ENCODE measurements at places on chromosomes 11 and 22. TPM values are rescaled to one million over a fixed set of nuclear protein-coding genes. Genes with fewer than 3 reads are reported as not detected.

Gene TUBA8
- 0.18 TPM for polyA plus RNA-seq

Gene SCUBE1
- 0.32 TPM for polyA plus RNA-seq

Gene PRSS23
- not detected for polyA plus RNA-seq

Gene PVALB
- polyA plus RNA-seq, result not detected

Gene TREH
- not detected for polyA plus RNA-seq

Gene A4GALT
- not detected for polyA plus RNA-seq

Gene CABP7
- polyA plus RNA-seq, result not detected

Gene SPTBN2
- polyA plus RNA-seq, result not detected

- DNase-seq, result no peak
These were observed 1.9 kb downstream of the SCYL1 start for GRCh38 chr11:65526744-65527143.

DNA sequence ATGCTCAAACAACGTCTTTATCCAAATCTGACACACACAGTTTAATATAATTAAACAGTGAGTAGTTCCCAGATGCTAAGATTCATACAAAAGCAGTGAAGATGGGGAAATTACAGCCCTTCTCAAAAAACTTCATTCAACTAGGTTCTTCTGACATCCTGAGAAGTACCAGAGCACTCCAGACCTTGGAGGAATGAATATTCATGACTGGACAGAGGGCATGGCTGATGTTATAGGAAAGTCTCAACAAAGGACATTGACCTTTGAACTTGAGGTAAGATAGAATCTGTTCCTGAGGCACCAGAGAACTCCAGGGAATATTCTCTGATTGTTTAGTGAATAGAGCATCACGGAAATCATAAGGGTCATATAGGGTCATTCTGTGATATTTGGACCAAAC lies 106.4 kb upstream of the SLC5A12 start:
- DNase-seq, result no peak

DNA sequence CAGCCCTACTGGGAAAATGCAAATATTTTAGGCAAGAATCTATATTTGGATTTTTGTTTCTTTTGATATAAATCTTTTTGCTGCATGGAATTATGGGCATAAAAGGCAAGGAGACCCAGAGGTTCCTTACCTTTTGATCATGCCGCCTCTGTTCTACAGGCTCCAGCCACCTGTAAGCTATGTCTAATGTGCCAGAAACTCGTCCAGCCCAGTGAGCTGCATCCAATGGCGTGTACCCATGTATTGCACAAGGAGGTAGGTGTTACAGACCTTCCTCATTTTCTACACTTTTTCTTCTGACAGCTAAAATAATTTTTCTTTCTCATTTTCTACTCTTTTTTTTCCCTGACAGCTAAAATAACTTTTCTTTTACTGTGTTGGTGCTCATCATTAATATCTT lies 8.2 kb upstream of the BACE1-AS start:
- DNase-seq, result no peak

DNA sequence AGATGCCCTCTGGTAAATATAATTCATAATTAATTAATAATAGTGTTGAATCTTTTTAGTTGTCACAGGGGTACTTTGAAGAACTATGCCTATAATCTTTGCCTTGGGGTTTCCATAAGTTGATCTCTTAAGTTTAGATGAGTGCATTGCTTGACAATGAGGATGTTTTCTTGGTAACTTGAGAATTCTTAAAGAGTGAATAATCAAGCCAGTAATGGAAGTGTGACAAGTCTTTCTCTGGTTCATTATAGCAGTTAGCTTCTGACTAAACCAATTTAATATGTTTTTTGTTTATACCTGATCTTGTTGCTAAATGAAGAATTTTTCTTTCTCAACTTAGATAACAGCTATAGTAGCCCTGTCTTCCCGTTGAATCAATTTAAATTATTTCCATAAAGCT lies 46.2 kb downstream of the ATXN10 start:
- no peak for DNase-seq

GRCh38 chr11:95092549-95093324 lies 3.1 kb downstream of the ENDOD1 start:
- peak; percentile 20 for DNase-seq

GRCh38 chr11:121311373-121311772 lies 18.8 kb downstream of the SC5D start:
- DNase-seq, result no peak

- no peak for DNase-seq
These were observed 92.8 kb upstream of the NARS2 start for GRCh38 chr11:78667461-78667860.

DNA sequence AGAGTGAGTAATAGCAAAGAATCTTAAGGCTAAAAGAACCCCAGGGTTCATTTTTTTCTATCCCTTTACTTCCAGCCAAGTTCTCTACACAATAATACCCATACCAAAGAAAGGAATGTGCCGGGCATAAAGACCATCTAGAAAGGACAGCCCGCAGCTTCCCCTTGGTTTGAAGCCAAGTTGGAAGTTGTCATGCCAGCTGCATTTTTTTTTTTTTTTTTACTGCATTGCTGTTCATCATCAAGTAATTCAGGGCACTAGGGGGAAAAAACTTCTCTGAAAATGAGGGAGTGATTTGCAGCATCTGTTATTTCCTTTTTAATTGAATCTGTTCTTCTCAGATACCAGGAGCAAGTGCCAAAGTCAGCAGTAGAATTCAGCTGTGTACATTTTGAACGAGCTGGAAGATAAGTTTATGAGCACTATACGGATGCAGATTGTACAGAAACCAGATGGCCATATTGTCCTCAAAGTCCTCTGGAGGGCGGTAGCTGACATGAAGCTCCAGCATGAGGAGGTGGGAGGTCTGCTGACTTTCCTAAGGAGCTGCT lies 56.4 kb downstream of the UBASH3B start:
- DNase-seq, result no peak

- DNase-seq, result no peak
These were observed 21.7 kb upstream of the SLN start for GRCh38 chr11:107733518-107733917.

DNA sequence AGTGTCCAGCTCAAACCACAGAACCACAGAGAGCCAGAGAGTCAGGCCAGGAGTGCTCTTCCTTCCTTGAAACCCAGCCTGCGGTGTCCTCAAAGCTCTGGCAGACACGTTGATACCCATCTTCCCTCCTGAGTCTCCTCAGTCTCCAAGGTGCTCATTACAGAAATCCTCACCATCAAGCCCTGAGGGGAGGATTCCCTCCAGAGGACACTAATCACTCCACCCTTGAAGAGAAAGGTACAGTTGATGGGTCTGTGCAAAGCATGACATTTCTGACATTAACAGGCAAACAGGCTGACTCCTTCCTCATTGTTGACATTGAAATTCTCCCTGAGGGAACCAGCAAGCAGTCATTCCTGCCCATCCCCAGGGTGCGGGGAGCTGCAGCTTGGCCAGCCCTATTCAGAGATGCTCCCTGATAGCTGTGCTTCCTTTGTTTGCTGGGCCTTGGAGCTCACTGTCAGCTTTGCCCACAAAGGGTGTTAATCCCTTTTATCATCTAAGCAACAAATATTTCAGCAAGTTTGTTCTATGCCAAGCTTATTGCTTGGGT lies 101.7 kb upstream of the CSNK2A3 start:
- no peak for DNase-seq

DNA sequence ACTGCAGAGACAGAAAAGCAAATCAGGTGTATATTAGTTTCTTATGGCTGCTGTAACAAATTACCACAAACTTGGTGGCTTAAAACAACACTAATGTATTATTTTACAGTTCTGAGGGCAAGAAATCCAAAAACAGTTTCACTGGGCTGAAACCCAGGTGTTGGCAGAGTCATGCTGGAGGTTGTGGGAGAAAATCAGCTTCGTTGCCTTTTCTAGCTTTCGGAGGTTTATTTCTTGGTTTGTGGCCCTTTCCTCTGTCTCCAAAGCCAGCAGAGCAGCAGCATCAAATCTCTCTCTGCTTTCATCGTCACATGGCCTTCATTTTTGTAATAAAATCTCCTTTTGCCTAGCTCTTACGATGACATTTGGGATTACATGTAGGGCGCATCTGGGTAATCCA lies 33.0 kb upstream of the OR6M1 start:
- DNase-seq, result no peak

DNA sequence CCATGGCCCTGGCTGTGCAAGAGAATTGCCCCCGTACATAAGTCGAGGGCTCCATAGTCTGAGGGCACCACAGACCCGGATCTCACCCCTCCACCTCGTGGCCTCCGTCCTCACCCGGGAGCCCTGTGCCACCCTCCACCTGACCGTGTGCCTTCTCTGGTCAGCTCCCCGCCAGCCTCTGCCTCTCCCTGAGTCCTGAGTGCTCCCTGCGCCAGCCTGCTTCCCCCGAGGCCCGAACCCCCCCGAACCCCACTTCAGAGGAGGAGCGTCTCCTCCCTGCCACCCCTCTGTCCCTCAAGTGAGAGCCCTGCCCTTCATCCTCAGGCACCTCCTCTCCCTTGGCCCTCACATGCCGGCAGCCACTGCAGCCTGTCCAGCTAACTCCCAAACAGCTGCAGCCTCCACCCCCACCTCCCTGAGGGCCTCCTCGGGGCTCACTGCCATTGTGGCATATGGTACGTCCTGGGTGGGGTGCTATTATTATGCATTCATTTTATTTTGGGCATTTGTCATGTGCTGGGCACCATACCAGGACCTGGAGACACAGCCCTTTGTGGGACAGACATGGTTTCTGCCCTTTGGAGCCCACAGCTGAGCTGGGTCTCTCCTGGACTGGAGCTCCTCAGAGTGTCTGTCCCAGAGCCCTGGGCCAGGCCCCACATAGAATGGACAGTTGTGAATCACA lies 67.2 kb downstream of the MYO7A start:
- no peak for DNase-seq

GRCh38 chr22:49617866-49618676 lies 209.6 kb downstream of the BRD1 start:
- no peak for DNase-seq

DNA sequence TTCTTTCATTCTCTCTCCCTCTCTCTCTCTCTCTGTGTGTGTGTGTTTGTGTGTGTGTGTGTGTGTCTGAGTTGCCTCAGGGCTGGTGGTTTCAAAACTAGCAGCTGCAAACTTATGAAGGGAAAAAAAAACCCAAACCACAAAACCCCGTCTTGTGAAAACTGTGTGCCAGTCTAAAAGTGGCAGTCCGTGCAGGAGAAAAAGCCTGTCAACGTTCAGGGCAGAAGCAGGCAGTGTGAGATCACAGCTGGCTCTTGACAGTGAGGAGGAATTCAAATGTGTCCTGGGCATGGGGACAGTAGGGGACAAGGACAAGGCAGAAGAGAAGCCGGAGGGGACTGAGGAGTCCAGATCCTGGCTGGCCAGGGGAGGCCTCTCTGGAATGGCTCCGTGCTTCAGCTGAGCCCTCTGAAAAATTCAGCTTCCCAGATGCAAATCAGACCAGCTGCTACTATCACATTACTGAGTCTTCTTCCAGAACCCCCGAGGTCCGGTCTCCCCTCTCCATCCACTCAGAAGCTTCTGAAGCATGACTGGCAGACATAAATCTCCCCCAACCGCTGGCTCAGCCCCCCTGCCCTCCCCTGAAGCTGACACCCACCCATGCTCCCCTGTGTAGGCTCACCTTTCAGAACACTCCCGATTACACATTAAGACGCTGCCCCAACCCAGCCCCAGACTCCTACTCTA lies 31.9 kb downstream of the FLI1 start:
- peak; percentile 67 for DNase-seq

DNA sequence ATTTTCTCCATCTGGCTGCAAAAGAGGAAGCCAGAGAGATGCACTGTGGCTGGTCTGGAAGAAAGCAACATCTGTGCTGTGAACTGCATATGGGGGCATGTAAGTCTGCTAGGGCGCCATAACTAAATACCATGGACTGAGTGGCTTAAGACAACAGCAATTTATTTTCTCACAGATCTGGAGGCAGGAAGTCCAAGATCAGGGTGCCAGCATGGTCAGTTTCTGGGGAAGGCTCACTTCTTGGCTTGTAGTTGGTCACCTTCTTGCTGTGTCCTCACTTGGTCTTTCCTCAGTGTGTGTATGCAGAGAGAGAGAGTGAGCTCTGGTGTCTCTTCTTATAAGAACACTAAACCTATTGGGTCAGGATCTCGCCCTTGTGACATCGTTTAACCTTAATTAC lies 34.9 kb upstream of the POLD3 start:
- DNase-seq, result no peak

GRCh38 chr11:77854838-77855237 lies 33.9 kb downstream of the AAMDC start:
- no peak for DNase-seq

Measured in CD14-positive monocyte (primary cell).